Activated gamma-delta T cell (primary cell): ENCODE measurements at places on chromosomes 5 and 9.

DNA sequence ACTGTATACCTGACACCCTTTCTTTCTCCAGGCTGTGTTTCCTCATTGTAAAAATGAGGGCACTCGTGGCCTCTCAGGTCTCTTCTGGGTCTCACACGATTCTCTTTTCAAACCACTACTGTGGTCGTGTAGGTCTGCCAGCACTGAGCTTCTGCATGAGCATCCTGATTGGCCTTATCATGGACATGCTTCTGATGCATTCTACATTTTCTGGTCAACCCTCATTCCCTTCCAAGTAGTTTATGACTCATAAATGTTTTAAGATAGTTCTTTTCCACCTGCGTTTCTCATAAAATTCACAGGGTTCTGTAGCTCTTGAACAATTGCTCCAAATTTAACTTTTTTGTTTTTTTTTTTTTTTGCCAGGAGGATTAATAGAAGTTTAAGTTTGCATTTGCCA is 294.8 kb downstream of the KCTD16 start:
- no peak for DNase-seq

GRCh38 chr9:89010056-89010455 is 18.8 kb downstream of the S1PR3 start:
- DNase-seq: no peak

DNA sequence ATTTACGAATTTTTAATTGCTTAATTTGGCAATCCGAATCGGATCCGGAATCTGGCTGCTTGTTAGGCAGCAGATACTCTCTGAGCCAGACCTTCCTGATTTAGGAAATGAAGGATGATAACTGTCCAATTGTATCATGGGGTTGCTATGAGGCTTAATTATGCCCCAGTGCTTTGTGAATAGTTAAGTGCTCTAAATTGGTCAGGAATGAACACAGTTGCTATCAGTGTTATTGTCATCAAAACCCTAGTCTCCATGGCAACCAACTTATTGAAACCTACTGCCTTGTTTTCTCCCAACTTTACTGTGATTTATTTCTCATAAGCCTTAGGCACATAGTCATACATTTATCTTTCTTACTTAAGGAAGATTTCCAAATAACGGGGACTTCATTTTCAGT is 47.9 kb downstream of the MAMDC2 start:
- DNase-seq: no peak

GRCh38 chr5:101159006-101159405 is 255.9 kb upstream of the ST8SIA4 start:
- DNase-seq: no peak

GRCh38 chr5:73378070-73378469 is 70.5 kb downstream of the FOXD1 start:
- DNase-seq: no peak

- no peak for DNase-seq
These were observed 1203.4 kb downstream of the MAT2B start for GRCh38 chr5:164708831-164709230.
